Body of pancreas (tissue), 4 donors: ENCODE measurements at places on chromosomes 12 and 14. TPM values are rescaled to one million over a fixed set of nuclear protein-coding genes. Genes with fewer than 3 reads are reported as not detected.
A peak's percentile ranks its signal among the peaks of the same experiment; 100 is the strongest.

DNA sequence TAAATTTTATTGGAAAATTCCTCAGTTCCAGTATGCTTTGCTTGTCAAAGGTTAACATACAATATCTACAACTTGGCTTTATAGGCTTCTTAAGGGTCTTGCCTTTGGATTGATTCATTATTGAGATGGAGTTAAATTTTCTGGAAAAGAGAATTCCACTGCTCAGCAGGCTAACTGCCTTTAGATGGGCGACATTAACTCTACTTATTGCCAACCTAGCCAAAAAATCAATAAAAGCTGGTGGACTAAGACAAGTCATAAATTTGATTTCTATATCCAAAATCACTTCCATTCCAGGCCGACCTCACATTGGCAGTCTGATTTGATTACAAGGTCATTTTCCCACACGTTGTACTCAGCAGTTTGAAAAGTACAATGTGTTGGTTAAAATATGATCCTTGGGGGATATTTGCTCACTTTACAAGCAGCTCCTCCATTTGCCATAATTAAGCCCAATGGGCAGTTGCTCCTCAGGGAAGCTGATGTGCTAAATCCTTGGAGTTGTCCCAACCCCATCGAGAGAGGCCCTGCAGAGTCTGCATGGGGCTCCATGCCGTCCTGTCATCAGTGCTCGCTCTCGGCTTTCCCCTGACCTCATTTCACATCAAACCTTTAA is 36.1 kb upstream of the CRY1 start:
- H3K36me3 ChIP-seq = no peaks in the 10 kb centered on the region
- H3K27ac ChIP-seq = no peak overlapping the region
- no peaks in the 10 kb centered on the region for H3K4me1 ChIP-seq
- H3K27me3 ChIP-seq = no peaks in the 10 kb centered on the region
- H3K4me3 ChIP-seq = no peak overlapping the region

GRCh38 chr14:68792678-68792978 is 239 bp downstream of the ZFP36L1 start:
- peak overlapping the region; percentile 100 for H3K27ac ChIP-seq
- H3K36me3 ChIP-seq = no peaks in the 10 kb centered on the region
- no peaks in the 10 kb centered on the region for H3K27me3 ChIP-seq
- peak overlapping the region; percentile 90 for H3K4me3 ChIP-seq
- no peak for DNase-seq

GRCh38 chr12:55830601-55831446 is 1.4 kb upstream of the DNAJC14 start:
- no peaks in the 10 kb centered on the region for H3K36me3 ChIP-seq
- H3K4me3 ChIP-seq = peak overlapping the region; percentile 69
- no peaks in the 10 kb centered on the region for H3K27me3 ChIP-seq
- H3K4me1 ChIP-seq = peaks cover 50% of the 10 kb centered on the region
- H3K27ac ChIP-seq = peak overlapping the region; percentile 87

DNA sequence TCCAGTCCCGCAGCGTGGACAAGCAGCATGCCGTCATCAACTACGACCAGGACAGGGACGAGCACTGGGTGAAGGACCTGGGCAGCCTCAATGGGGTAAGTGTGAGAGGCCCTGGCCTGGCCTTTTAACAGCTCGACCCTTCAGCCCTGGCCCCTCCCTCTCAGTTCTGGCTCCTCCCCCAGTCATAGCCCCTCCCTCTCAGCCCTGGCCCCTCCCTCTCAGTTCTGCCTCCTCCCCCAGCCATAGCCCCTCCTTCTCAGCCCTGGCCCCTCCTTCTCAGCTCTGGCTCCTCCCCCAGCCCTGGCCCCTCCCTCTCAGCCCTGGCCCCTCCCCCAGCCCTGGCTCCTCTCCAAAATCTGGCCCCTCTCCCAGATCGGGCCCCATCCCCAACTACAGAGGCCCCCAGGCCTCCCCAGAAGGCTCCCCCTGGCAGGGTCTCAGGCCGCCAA is 11.2 kb downstream of the CEP170B start:
- H3K27me3 ChIP-seq = no peaks in the 10 kb centered on the region
- H3K4me3 ChIP-seq = no peak overlapping the region
- peaks cover 12% of the 10 kb centered on the region for H3K4me1 ChIP-seq
- H3K27ac ChIP-seq = no peak overlapping the region

DNA sequence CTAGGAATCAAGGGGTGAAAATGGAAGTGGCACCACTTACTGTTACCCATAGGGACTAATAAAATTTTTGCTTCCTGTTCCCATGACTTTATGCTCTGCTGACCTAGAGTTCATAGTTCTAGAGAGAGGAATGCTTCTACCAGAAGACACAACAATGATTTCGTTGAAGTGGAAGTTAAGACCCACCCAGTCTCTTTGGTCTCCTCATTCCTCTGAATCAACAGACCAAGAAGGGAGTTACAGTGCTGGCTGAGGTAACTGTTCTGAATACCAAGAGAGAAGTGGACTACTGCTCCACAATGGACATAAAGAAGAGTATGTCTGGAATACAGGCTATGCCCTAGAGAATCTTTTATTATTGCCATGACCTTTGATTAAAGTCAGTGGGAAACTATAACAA is 23.5 kb upstream of the DYRK2 start:
- no peak overlapping the region for H3K27ac ChIP-seq
- DNase-seq = no peak
- no peak overlapping the region for H3K4me3 ChIP-seq
- no peaks in the 10 kb centered on the region for H3K27me3 ChIP-seq

GRCh38 chr12:103012884-103013283 is 55.4 kb downstream of the ASCL1 start:
- no peaks in the 10 kb centered on the region for H3K4me1 ChIP-seq
- no peak overlapping the region for H3K27ac ChIP-seq
- H3K27me3 ChIP-seq = peaks cover 7% of the 10 kb centered on the region
- DNase-seq = no peak
- H3K4me3 ChIP-seq = no peak overlapping the region
- H3K36me3 ChIP-seq = no peaks in the 10 kb centered on the region

- H3K27me3 ChIP-seq = no peaks in the 10 kb centered on the region
- H3K4me1 ChIP-seq = no peaks in the 10 kb centered on the region
- no peaks in the 10 kb centered on the region for H3K36me3 ChIP-seq
- H3K4me3 ChIP-seq = no peak overlapping the region
- no peak for DNase-seq
Observed at GRCh38 chr14:79649856-79650255, 561.4 kb downstream of the DIO2 start.

- no peaks in the 10 kb centered on the region for H3K4me1 ChIP-seq
- no peak overlapping the region for H3K27ac ChIP-seq
- no peaks in the 10 kb centered on the region for H3K27me3 ChIP-seq
- no peak for DNase-seq
- no peak overlapping the region for H3K4me3 ChIP-seq
Observed at GRCh38 chr12:19893514-19893913, 454.2 kb downstream of the AEBP2 start.

- H3K4me3 ChIP-seq = no peak overlapping the region
- H3K27ac ChIP-seq = no peak overlapping the region
- H3K36me3 ChIP-seq = no peaks in the 10 kb centered on the region
- DNase-seq = no peak
Observed at GRCh38 chr14:33280646-33281045, 342.0 kb downstream of the NPAS3 start.

Gene SYT10
- total RNA-seq = not detected

Gene NINJ2
- total RNA-seq = 0.78 TPM

Gene CFAP54
- total RNA-seq = not detected

Gene OAS3
- total RNA-seq = 2.3 TPM

Gene NOXRED1
- 5.3 TPM for total RNA-seq

Gene TPPP2
- total RNA-seq = 1.3 TPM
